ENCODE measurements at places on chromosomes 2 and 18.

GRCh38 chr2:197615016-197615652 is 60.3 kb downstream of the RFTN2 start:
- DNase-seq, result no peak

GRCh38 chr2:41933046-41933420 is 114.8 kb upstream of the PKDCC start:
- no peak for DNase-seq

GRCh38 chr2:177869912-177870311 is 202.7 kb downstream of the PDE11A start:
- DNase-seq, result no peak

- peak; percentile 45 for DNase-seq
Observed at GRCh38 chr2:119753041-119753929, 6.4 kb upstream of the PTPN4 start.

DNA sequence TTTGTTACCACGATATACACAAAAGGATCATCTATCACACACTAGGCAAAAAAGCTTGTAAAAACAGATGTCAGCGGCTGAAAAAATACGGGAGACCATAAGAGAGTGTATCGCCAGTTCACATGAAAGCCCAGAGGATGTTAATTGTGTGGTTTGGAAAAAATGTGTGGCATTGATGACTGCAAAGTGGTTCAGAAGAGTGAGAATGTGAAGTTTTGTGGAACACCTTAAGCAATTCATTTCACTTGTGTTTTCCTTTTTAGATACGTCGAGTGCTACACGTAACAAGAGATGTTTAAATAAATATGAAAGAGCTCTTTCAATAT is 61.7 kb upstream of the DAPL1 start:
- DNase-seq, result no peak

DNA sequence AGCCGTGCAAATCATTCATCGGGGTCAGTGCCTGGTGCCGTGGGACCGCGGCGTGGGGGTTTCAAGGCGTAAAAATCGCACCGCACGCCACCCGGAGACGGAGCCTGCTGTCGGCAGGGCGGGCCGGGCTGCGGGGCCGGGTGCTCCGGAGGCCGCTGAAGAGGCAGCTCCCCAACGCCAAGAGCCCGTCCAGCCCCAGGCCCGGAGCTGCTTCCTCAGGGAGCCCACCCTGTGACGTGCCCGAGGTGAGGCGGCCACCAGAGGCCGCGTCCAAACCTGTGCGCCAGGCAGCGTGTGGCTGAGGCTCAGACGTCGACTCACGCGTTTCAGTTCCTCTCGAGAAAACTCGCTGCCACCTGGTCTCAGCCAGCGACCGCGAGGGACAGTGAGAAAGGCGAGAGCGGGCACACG is 98.1 kb downstream of the NFATC1 start:
- DNase-seq, result no peak

DNA sequence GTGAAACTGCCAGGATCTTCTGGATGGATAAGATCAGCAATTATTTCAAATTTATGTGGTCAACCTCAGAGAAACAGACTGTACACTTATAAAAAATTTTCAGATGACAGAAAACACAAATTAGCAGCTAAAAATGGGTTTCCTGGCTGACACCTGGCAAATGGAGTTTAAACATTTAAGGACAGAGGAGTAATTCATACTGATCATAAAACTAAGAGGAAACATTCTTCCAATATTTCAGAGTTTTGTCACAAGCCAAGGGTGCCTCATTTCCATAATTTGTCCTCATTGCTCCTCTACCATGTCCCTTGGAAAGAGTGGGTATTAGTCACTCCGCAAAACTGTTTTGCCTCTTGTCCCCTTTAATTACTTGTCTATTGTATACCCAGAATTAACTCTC is 70.2 kb downstream of the TMEFF2 start:
- no peak for DNase-seq

DNA sequence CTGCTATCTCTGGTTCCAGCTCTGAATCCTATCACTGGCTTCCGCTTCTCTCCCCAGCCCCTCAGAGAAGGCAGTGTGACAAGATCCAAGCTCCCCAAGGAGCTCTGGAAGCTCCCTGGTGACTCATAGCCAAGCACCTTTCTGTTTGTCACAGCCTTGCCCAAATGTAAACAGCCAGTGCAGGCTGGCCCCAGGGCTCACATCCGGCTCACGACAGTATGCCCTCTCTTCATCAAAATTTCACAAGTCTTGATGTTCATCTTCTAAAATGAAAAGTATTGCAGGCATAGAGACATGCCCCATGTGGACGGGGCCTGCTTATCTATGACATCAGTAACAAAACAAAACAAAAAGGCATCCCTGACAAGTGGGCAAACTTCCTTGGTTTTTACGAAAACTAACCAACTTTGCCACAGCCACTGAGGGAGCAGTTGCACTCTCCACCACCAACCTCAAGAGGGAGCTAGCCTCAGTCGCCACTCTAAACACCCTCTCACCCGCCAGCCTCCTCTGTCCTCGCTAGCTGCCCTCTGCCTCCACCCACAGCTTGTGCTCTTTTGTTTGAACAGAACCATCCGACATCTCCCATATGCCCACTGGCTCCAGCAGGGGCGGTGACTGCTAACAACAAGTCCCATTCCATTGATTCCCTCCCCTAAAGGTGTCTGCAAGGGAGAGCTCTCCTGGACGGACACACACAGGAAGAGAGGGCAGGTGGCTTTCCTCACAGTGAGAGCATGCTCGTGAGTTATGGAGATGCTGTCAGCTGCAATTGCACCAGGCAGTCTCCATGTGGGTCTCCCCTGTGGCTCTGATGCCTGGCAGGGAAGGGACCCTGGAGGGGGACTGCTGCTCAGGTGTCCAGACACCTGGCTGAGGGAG is 71.0 kb upstream of the DAPL1 start:
- DNase-seq, result no peak

DNA sequence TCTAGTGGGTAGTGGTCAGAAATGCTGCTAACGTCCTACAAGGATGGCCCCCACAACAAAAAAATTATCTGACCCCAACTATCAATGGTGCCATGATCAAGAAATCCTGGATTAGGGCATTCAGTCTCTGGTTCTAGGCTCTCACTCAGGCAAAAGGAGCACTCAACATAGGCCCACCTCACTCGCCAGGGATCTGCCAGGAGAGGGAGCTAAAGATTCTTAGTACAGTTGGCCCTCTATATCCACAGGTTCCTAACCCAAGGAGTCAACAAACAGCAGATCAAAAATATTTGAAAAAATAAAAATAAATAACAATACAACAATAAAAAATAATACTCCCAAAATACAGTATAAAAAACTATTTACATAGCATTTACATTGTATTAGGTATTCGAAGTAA is 10.0 kb downstream of the SLC4A5 start:
- peak; percentile 30 for DNase-seq

DNA sequence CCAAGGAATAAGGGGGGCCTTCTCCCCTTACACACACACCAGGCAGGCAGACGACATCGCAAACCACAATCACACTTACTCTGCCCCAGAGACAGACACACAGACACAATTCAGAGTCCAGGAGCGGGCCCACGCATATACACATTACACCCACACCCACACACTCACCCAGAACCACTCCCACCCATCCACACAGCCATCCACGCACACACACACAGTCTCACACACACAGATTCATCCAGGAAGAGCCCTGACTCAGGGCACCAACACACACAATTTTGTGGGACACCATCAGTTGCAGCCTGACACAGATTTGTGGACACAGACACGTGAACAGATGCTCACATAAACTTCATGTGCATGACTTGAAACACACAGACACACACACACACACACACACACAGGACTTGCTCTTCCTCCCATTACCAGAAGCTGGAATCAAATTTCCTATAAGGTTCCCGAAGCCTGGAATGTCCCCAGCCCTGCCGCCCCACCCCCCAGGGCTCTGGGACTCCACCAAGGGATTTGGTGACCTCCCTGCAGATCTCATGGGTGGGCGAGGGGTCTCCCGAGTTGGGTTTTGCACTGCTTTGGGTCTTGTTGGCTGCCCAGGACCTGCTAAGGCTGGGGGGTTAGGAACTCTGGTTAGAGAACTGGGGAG is 23.5 kb downstream of the TNS1 start:
- DNase-seq, result no peak

DNA sequence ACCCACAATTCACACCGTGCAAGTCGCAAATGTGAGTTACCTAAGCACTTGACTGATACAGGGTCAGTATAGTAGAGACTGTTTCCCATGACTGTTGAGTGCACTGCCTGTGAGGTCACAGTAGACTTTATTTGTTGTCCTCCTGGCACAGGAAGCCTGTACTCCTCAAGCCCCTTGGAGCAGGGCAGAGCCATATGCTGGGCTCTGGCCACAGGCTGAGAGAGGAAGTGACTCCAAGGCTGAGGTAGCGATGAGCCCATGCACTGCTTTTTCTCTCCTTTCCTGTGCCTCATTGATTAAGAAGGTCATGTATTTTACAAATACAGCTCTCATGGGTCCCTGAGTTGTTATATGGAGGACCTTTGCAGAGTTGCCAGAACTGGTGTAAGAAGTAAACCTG is 287.7 kb downstream of the SRBD1 start:
- DNase-seq, result no peak

GRCh38 chr2:234292205-234292961 is 204.5 kb downstream of the ARL4C start:
- DNase-seq, result peak; percentile 95

DNA sequence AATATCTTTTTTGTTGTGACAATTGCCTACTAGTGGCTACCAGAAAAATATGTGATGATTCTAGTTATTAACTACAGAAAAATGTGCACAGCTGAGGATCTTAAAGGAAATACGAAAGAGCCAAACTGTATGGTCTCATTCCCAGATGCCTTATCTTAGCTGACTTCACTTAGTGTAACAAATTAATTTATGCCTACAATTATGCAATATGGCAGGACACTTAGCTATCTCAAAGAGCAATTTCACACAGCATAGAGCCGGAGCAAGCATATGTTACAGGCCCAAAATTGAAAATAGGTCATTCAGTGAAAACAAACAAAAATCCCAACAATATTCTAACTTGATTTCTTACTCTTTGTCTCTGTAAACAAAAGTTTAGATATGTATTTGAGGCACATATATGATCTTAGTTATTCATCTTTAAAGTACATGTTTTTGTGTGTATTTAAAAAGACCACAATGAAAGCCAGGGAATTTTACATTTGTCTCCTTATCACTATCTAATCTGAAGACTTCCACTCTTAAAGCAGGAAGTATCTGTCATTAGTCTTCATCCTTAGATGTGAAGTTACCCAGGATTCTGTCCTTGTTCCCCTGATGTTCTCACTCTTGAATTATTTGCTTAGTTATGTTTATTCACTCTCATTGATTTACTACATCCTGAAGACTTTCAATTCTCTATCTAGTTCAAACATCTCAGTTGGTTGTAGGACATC is 1579.0 kb upstream of the NXPH2 start:
- DNase-seq, result no peak

DNA sequence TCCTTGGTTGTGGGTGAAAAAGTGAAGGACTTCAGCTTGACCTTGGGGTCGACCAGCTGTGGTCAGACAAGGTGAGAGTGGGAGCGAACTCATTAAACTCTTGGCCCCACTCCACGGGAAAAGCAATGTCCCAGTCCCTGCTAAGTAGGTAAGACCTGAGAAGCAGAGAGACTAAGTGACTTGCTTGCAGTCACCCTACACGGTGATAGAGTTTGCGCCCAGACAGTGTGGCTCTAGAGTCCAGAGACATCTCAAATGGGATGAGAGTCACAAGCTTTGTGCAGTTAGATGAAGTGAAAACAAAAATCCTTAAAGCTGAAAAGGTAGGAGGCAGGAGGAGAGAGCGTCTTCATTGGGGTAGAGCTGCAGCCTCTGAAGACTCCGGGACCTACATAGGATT is 55.9 kb upstream of the ZNF236 start:
- DNase-seq, result no peak

- peak; percentile 60 for DNase-seq
Observed at GRCh38 chr2:102337481-102338386, 17.9 kb upstream of the IL18R1 start.

GRCh38 chr2:10678225-10678624 is 11.6 kb downstream of the NOL10 start:
- no peak for DNase-seq

DNA sequence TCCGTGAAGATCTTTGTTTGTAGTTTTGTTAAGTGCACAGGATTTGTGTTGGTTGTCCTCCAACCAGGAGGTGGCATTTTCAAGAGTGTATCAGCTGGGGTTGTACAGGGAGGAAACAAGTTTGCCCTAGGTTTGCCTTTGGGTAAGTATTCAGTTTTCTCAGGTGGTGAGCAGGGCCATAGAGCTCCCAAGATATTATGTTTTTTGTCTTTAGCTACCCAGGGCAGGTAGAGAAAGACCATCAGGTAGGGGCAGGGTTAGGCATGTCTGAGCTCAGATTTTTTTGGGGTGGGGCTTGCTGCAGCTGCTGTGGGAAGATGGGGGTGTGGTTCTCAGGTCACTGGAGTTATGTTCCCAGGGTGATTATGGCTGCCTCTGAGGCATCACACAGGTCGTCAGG is 191.6 kb downstream of the DCDC2C start:
- no peak for DNase-seq

DNA sequence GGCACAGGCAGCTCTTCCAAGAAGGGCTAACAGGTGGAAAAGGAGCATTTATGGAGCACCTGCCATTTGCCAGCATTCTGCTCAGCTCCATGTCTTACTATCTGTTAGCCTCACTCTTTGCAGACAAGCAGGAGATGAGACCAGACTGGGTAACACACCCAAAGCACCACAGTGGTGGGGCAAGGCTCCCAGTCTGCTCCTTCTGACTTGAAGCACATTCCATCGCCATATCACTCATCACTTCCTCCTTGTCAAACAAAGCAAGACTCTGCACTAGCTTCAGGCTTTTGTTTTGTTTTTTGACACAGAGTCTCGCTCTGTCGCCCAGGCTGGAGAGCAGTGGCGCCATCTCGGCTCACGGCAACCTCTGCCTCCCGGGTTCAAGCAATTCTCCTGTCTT is 182.8 kb downstream of the MGAT5 start:
- DNase-seq, result no peak

GRCh38 chr18:55907453-55908175 is 319.6 kb upstream of the TCF4 start:
- no peak for DNase-seq

DNA sequence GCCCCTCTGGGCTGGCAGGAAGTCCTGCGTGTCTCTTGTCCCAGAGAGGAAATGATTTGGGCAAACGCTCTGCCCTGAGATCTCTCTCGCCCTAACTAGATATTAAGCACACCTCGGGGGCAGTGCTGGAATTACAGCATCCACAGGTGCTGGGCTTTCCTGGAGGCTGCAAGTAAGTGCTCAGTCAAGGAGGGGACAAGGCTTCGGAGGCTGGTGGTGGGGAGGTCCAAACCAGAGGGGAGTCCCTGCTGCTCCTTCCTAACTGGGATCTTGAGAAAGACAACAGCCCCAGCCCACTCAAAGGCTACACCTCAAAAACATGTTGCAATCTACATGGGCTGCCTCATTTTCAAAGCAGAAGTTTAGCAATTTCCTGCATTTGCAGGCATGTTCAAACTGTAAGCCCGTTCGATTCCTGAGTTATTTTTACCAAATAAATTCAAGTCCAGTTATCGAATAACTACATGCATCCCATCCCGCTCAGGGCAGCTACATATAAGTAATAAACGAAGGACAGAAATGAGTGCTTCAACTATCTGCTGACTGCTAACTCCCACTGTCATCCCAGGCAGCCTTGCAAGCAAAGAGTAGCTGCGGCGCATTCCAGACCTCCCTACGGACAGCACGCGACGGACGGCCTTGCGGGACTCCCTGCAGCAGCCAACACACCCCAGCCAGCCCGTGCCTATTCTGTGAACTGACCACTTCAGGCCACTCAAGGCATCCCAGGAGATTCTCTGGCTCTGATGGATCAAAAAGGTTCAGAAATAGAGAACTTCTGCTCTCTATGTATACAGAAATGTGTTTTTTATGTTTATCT is 27.5 kb downstream of the ZNF516 start:
- DNase-seq, result peak; percentile 5

GRCh38 chr2:190807886-190808285 is 72.7 kb upstream of the GLS start:
- no peak for DNase-seq

Measured in activated CD4-positive, alpha-beta T cell treated with anti-CD3 and anti-CD28 coated beads, Interleukin-10, Interleukin-2, amounts not matched to agents 100 ng/mL and 50 ng/mL, durations not matched to agents 16 hours and 8 hours (primary cell).